Stomach (tissue), 19 donors: ENCODE measurements at places on chromosomes 4 and X. TPM values are rescaled to one million over a fixed set of nuclear protein-coding genes. Genes with fewer than 3 reads are reported as not detected.

- no peak for DNase-seq
Measured at GRCh38 chrX:8773117-8773516, 28.1 kb downstream of the FAM9A start.

DNA sequence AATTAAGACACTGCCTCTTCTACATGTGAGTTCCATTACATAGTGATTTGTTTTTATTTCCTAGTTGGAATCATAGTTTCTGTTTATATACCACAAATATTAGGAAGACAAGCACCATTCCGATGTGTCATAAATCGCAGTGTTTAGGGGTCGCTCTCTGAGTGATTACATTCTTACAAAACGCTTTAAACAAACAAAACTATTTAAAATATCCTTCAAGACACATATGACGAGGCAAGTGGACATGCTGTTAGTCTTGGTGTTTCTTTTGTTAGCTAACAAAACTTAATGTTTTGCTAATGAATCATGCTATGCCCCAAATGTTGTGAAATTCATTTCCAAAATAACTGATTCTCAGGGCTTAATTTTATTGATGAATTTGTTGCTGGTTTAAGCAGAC, 1219.3 kb upstream of the PRKX start:
- no peak for DNase-seq

GRCh38 chr4:139749338-139749737, 83.7 kb downstream of the MGST2 start:
- DNase-seq, result no peak

DNA sequence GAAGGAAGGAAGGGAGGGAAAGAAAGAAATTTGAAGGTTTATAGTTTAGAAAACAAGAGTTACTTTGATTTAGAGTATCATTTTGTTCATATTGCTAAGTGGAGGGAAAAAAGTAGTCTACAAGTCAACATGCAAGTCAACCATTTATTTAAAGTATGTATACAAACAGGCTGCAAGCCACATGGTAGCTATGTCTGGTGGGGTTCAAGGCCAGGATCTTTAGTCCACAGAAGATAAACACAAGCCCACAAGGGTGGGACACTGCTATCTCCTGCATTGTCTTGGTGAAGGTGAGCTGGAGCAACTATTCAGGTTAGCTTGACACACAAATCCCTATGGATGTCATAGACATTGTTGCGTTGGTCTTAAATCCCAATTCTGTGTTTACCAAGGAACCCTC, 71.4 kb downstream of the ABCG2 start:
- no peak for DNase-seq

DNA sequence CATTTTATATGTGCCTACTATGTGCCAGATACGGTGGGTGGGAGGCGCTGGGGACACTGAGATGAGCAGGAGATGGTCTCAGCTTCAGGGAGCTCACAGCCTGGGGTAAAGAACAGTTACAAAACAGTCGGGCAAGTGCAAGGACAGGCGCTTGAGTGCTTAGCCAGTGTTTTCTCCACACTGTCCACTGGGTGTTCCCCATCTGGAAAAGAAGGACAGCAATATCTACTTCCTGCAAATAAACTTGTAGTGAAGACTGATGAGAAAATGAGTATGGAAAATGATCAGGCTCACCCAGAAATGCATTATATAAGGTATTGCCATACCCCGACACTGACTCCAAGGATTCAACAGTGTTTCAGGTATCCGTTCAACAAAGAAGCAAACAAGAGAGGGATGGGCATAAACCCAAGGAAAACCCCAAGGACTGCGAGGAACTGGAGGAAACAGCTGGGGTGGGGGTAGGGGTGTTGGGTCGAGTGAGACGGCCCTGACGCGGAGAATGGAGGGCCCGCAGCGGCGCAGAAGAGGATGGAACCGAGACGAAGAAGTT, 835 bp downstream of the TMEM185A start:
- DNase-seq, result no peak

GRCh38 chr4:161869511-161869910, 294.3 kb downstream of the FSTL5 start:
- no peak for DNase-seq

- no peak for DNase-seq
Measured at GRCh38 chrX:74187211-74187610, 116.8 kb upstream of the ZCCHC13 start.

Gene GLRA2
- not detected for polyA plus RNA-seq

Gene EPGN
- polyA plus RNA-seq, result 1.8 TPM

Gene SLC7A11
- 0.50 TPM for polyA plus RNA-seq

Gene SSX2B
- not detected for polyA plus RNA-seq

Gene AFF2
- 0.10 TPM for polyA plus RNA-seq
